ENCODE measurements at places on chromosomes 6 and 20.

GRCh38 chr6:79632580-79632979, 1.5 kb downstream of the SH3BGRL2 start:
- no peak for DNase-seq

- DNase-seq: no peak
These were observed 176.2 kb downstream of the NFATC2 start for GRCh38 chr20:51366155-51366886.

DNA sequence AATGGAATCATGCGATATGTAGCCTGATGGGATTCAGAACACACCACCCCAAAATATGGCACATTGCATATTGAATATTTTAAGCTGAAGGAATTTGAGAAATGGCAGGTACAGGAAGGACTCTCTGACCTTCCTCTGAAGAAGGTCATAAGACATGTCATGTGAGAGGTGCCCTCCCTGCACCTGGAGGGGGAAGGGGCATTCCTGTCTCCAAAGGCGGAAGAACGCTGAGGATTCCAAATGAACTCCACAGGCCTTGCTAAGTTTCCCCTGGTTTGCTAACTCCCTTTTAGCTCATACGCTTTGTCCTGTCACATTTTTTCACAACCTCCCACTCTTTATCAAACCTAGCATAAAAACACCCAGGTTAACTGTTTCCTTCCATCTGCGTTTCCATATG, 347.8 kb downstream of the CDKAL1 start:
- no peak for DNase-seq

DNA sequence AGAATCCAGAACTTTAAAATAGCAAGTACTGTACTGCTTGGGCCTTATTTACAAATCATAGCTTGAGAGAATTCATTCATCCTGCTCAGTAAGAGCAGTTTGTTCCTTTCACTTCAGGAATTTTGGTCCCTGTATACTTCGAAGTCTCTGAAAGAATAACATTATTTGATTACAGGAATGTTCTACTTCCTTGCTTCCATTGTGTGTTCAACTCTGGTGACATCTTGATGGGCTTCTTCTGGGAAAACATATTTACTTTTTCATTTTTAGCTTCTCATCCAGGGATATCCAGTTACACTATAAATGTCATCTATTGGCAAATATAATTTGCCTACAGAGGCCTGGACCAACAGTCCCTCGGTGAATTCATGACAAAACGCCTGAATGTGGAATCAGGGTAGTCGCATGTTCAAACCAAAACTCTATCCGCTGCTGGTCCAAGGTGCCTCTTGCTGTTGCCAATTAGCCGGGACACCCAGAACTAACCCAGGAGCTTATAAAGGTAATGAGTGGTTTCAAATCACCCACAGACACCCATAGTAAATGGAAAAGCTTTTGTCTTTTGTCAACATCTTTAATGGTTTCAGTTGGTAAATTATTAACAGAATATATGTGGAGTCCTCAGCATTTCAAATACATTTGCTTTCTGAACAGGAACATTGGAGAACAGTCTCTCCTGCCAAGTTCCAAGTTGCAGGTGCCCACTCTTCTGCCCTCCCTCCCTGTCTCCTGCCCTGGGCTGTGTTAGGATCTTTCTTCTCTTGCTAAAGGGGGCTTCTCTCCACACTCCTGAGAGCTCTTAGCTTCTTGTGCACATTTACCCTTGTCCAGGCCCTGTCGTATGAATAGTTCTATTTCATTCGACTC, 162.5 kb upstream of the CITED2 start:
- no peak for DNase-seq

Data from stimulated activated CD4-positive, alpha-beta T cell treated with anti-CD3 and anti-CD28 coated beads, Interleukin-15, amount 100 ng/mL, for 48 hours (primary cell).